ENCODE measurements at places on chromosomes 13 and 19. TPM values are rescaled to one million over a fixed set of nuclear protein-coding genes. Genes with fewer than 3 reads are reported as not detected.

DNA sequence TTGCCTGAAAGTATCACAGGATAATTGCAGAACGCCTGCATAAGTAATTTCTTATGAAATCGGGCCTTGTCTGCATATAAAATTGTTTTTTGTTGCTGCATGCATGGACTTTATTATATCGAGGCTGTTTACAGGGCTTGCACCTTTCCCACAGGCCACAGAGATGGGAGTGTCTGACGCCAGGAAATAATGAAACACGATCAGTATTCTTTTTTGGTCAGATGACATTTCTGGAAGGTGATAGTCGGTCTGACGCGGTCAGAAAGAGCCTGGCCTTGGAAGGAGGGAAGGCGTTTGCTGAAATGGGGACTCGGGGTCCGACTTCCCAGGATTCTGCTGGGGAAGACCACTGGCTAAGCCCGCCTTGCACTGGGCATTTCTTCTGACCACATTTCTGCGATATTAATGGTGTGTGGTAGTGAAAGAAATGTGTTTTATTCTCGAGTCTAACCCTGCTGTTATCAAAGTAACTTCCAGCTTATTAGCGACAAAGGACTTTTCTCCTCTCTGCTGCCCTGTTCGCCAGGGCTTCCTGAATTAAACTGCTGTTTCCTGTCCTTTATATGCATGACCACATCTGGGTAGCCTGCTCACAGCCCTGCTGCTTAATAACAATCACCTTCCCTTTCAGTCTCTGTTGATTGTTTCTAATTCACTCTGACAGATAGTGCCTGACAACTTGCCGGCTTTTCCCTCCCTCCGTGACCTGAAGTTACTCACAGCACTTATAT is 11.6 kb upstream of the ZNF536 start:
- H3K27me3 ChIP-seq: peaks cover 3% of the 10 kb centered on the region
- no peaks in the 10 kb centered on the region for H3K4me1 ChIP-seq
- H3K4me3 ChIP-seq: no peak overlapping the region
- no peak for DNase-seq

- no peak for DNase-seq
- no peaks in the 10 kb centered on the region for H3K36me3 ChIP-seq
- no peak overlapping the region for H3K4me3 ChIP-seq
- peaks cover 8% of the 10 kb centered on the region for H3K27me3 ChIP-seq
- H3K27ac ChIP-seq: no peak overlapping the region
Measured at GRCh38 chr13:25963674-25964073, 88.1 kb downstream of the SHISA2 start.

DNA sequence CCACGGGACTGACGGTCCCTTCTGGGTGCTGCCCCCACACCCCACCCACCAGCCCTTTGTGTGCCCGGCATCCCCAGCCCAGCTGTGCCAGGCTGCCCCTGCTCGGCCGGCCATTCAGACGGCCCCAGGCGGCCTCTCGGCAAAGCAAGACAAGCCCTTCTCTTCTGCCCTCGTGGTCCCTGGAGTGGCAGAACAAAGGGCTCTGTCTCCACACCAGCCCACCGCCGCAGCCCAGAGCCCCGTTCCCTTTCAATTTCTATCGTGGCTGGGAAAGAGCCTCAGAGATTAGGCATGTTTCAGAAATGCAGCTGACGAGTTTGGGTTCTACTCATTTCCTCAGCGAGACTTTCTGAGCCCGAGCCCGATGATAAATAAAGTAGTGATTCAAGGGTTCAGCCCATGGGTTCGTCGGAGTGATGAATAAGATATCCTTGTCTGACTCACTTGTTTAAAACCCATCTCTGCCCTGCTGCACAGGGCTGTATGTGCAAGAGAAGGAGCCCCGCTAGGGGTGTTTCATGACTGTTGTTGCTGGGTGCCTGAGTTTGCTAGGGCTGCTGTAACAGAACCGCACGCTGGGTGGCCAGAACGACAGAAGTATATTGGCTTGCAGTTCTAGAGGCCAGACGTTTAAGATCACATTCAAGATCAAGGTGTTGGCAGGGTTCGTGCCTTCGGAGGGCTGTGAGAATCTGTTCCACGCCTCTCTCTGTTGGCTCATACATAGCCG is 4.3 kb downstream of the MYO9B start:
- peaks cover 9% of the 10 kb centered on the region for H3K36me3 ChIP-seq
- peaks cover 4% of the 10 kb centered on the region for H3K27me3 ChIP-seq
- H3K4me3 ChIP-seq: peak overlapping the region; percentile 94
- H3K27ac ChIP-seq: peak overlapping the region; percentile 99
- DNase-seq: peak; percentile 99
- H3K4me1 ChIP-seq: peaks cover 52% of the 10 kb centered on the region

DNA sequence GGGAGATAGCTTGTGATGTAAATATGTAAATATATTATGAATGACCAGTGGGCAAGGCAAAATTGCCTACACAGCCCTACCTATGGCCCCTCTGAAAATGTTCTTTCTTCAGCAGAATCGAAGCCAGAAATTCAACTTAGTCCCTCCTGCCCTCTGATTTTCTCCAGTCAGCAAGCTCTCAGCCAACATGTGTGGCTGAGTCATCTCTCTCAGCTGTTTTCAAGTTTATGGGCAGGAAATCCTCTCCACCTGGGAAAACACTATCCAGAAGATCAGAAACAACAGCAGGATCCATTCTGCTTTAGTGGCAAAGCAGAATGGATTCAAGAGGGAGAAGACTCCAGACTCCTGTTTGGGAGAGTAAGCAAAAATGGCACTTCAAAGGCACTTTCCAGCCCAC is 8.9 kb upstream of the ZNF527 start:
- peaks cover 84% of the 10 kb centered on the region for H3K36me3 ChIP-seq
- H3K4me1 ChIP-seq: peaks cover 8% of the 10 kb centered on the region
- peaks cover 4% of the 10 kb centered on the region for H3K27me3 ChIP-seq
- H3K4me3 ChIP-seq: peak overlapping the region; percentile 16
- H3K27ac ChIP-seq: peak overlapping the region; percentile 44
- peak; percentile 4 for DNase-seq

The TICAM1 gene
- total RNA-seq: 19.0 TPM

GRCh38 chr13:32734511-32734910 is 148.3 kb downstream of the PDS5B start:
- H3K4me1 ChIP-seq: peaks cover 53% of the 10 kb centered on the region
- H3K4me3 ChIP-seq: no peak overlapping the region
- peaks cover 9% of the 10 kb centered on the region for H3K36me3 ChIP-seq
- DNase-seq: peak; percentile 44
- H3K27me3 ChIP-seq: no peaks in the 10 kb centered on the region

DNA sequence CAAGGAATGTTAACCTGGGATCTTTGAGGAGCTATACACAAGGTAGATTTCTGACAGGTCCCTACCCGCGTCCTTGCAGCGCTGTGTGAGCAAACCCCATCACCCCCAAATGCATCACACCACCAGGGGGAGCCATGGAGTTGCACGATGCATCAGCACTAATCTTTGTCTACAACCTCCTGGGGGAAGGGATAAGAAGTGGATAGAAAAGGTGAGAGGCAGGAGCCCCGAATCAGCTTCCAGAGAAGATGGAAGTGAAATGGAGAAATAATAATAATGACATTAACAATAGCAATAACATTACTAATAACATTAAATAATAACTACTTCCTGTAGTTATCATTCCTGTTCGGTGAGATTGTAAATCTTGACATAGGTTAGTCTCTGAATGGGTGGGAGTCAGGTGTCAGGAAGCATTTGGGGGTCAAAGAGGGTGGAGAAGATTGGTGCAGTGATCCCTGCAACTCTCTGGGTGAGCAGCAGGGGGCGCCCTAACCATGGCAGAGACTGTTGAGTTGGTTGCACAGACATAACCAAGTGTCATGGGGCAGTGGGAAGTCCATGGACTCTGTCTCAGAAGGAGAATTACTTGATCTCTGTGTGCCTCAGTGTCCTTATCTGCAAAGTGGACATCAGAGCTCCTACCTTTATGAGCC is 16.5 kb downstream of the SIGLEC7 start:
- no peak overlapping the region for H3K27ac ChIP-seq
- H3K36me3 ChIP-seq: no peaks in the 10 kb centered on the region
- H3K4me1 ChIP-seq: no peaks in the 10 kb centered on the region
- no peak overlapping the region for H3K4me3 ChIP-seq
- DNase-seq: no peak
- H3K27me3 ChIP-seq: no peaks in the 10 kb centered on the region

DNA sequence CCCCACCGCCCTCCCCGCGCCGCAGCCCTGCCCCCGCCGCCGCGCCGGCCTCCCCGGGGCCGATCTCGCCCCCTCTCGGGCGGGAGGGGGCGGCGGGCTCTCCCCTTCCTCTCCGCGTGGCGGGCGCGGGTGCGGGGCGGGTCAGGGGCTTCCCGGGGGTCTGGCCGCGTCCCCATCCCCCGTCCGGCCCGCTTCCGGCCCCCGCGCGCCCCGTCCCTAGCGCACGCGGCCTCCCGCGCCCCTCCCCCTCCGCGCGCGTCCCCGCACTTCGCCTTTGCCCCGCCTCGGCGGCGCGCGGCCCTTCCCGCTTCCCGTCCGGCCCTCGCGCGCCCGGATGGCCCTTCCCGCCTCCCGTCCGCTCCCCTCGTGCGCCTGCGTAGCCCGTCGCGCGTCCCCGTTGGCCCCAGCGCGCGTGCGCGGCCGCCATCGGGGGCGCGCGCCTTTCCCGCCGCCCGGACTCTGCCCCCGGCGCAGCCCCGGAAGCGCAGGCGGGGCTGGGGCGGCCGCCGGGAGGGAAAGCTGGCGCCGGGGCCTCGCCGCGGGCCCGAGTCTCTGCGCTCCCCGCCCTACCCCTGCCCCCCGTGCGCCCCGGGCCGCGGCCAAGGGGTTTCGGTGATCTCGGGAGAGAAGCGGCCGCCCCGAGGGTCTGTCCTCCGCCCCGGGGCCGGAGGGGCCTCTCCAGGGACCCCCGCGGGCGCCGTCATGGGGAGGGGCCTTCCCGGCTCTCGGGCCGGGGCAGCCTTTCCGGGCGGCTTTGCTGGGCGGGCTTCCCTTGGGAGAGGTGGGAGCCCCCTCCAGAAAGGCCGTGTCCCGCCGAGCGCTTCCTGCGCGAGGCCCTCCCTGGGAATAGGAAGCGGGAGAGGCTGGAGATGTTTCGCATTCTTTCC is 519 bp downstream of the PTBP1 start:
- DNase-seq: peak; percentile 76
- peaks cover 33% of the 10 kb centered on the region for H3K36me3 ChIP-seq
- peaks cover 6% of the 10 kb centered on the region for H3K27me3 ChIP-seq
- peak overlapping the region; percentile 93 for H3K4me3 ChIP-seq
- peaks cover 33% of the 10 kb centered on the region for H3K4me1 ChIP-seq

- no peak overlapping the region for H3K27ac ChIP-seq
- H3K36me3 ChIP-seq: no peaks in the 10 kb centered on the region
- H3K27me3 ChIP-seq: 0 out of 2 replicates have a peak, but pooled peaks cover 2% of the 10 kb centered on the region
- H3K4me3 ChIP-seq: no peak overlapping the region
Measured at GRCh38 chr13:111629457-111629856, 309.0 kb downstream of the TEX29 start.

GRCh38 chr13:48220981-48221685 is 11.9 kb upstream of the ITM2B start:
- H3K27ac ChIP-seq: no peak overlapping the region
- H3K27me3 ChIP-seq: peaks cover 8% of the 10 kb centered on the region
- H3K36me3 ChIP-seq: no peaks in the 10 kb centered on the region
- no peak for DNase-seq
- H3K4me1 ChIP-seq: peaks cover 18% of the 10 kb centered on the region
- H3K4me3 ChIP-seq: no peak overlapping the region

DNA sequence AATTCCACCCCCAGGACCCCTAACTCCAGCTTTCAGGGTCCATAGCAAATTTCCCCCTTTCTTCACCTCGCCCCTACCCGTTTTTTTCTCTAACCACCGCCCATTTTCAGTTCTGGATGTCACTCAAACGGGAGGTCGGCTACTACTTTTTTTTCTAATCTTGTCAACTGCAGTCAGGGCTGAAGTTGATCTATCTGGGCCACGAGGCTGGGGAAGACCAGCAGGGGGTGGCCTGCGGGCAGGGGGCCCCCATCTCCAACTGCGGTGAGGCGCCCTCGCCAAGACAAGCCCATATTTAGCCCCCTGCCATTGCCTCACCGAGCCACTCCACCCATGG is 748 bp downstream of the LHFPL6 start:
- peak overlapping the region; percentile 77 for H3K27ac ChIP-seq
- no peaks in the 10 kb centered on the region for H3K27me3 ChIP-seq
- peaks cover 14% of the 10 kb centered on the region for H3K36me3 ChIP-seq
- DNase-seq: peak; percentile 12

- no peak overlapping the region for H3K27ac ChIP-seq
- H3K4me3 ChIP-seq: no peak overlapping the region
- H3K36me3 ChIP-seq: 0 out of 2 replicates have a peak, but pooled peaks cover 5% of the 10 kb centered on the region
- no peak for DNase-seq
- no peaks in the 10 kb centered on the region for H3K4me1 ChIP-seq
- H3K27me3 ChIP-seq: peaks cover 3% of the 10 kb centered on the region
Measured at GRCh38 chr19:21590867-21591266, 85.5 kb downstream of the ZNF429 start.

DNA sequence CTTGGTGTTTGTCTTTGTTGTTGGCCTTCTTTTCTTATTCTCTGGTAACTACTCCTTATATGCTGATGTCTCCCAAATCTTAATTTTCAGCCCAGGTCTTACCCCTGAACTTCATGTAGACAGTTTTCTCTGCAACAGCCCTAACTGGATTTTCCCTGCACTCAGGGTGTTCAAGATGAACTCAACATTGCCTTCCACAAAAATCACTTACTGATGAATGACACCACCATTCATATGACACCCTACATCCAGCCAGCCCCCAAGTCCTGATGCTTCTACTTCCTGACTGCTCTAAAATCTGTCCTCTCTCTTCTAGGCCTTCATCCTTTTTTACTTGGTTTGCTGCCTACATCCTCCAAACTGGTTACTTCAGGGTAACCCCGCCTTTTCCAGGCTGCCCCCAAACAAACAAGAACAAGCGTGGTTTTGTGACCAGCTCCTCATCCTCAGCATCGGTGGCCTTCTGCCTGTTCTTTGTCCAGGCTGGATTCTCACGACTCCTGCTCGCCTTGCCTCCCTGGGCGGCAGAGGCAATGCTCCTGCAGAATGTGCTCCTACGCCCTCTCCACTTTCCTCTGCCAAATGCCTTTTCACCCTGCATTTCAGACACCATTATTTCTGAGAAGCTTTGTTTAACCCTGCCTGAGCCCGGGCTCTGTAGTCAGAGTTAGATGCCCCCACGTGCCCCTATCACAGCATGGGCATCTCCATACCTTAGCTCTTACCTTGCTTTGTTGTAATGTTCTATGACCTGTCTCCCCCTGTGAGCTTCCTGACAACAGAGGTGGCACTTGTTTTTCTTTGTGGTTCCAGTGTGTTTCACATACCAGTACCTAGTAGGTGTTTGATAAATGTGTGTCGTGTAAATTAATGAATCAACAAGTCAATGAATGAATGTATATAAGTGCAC is 61.8 kb downstream of the WDFY2 start:
- peak overlapping the region; percentile 79 for H3K4me3 ChIP-seq
- H3K27ac ChIP-seq: peak overlapping the region; percentile 100
- peaks cover 62% of the 10 kb centered on the region for H3K4me1 ChIP-seq
- peaks cover 16% of the 10 kb centered on the region for H3K36me3 ChIP-seq
- DNase-seq: no peak
